Activated gamma-delta T cell (primary cell): ENCODE measurements at places on chromosomes 2 and 18.

DNA sequence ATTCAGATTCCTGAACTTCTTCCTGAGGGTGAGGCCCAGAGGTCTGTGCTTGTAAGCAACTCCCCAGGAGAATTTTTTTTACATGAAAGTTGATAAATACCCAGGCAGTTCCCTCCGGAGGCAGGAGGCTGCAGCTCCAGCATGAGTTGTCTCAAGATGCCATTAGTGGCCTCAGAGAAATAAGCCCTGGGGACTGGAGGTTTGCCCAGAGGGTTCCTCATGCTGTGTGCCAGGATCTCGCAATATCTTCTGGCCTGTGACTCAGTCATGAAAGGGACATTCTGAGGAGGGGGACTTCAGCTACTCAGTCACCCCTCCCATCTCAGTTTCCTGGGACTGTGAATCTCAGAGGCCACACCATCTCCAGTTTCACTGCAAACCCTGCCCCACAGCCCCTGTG, 49.9 kb downstream of the LYPD1 start:
- DNase-seq = no peak

DNA sequence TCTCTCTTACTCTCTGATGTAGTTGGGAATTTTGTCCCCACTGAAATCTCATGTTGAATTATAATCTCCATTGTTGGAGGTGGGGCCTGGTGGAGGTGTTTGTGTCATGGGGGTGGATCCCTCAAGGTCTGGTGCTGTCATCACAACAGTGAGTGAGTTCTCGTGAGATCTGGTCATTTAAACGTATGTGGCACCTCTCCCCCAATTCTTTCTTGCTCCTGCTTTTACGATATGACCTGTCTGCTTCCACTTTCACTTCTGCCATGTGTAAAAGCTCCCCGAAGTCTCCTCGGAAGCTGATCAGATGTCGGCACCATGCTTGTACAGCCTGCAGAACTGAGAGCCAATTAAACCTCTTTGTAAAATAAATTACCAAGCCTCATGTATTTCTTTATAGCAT, 337.8 kb upstream of the CDH2 start:
- DNase-seq = no peak

DNA sequence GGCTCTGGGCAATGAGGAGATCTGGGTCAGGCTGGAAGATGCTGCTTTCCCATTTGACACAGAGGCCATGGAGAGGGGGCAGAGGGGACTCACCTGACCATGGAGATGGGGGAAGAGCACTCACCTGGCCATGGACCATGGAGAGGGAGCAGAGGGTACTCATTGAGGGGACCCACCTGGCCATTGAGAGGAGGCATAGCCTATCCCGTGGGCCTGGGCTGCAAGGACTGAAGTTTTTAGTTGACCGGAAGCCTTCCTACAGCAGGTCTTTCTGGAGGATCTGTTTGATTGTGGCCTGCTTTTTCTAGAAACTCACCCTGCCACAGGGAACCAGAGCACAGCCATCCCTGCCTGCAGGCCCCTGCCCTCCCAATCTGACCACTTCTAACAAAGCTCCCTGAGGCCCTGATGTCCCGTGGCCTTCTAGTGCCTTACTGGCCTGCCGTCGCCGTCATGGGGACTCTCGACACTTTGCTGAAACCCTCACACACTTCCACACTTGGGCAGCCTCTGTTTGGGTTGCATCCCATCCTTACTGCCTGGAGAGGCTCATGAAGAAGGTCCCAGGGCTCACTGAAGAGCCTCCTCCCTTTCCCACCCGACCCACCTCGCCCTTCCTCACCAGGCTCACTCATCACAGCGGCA, 5.1 kb upstream of the PROM2 start:
- DNase-seq = no peak

DNA sequence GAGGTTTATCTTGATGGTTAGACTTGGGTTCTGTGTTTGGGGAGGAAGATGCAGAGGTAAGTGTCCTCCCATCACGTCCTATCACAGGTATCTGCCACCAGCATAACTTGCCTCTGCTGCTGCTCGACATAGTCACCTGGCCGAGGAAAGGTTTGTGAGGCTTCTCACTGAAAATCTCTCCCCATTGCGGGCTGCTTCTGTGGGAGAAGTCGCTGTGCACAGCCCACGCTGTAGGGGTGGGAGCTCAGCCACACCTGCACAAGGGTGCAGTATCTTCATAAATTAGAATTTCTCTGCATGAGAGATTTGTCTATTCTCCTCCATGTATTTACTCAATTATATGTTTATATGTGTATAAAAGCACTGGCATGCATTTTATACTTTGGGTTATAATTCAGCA, 415.7 kb upstream of the MYT1L start:
- DNase-seq = no peak

- no peak for DNase-seq
Measured at GRCh38 chr2:25614711-25615110, 58.7 kb downstream of the DTNB start.

DNA sequence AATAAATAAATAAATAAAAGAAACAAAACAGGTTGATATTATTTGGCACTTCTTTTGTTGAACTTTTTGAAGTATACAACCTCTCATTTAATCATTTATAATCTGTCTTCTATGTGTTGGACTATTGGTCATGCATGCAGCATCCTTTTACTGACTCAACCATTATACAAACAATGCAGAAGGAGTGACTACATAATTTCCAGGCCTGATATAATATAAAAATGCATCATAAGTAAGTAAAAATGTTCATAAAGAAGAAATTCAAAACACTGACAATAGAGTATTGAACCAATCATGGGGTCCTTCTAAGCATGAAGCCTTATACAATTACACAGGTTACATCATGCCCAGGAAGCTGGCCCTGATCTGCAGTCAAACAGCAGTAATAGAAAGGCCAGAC, 141.5 kb upstream of the FN1 start:
- no peak for DNase-seq

DNA sequence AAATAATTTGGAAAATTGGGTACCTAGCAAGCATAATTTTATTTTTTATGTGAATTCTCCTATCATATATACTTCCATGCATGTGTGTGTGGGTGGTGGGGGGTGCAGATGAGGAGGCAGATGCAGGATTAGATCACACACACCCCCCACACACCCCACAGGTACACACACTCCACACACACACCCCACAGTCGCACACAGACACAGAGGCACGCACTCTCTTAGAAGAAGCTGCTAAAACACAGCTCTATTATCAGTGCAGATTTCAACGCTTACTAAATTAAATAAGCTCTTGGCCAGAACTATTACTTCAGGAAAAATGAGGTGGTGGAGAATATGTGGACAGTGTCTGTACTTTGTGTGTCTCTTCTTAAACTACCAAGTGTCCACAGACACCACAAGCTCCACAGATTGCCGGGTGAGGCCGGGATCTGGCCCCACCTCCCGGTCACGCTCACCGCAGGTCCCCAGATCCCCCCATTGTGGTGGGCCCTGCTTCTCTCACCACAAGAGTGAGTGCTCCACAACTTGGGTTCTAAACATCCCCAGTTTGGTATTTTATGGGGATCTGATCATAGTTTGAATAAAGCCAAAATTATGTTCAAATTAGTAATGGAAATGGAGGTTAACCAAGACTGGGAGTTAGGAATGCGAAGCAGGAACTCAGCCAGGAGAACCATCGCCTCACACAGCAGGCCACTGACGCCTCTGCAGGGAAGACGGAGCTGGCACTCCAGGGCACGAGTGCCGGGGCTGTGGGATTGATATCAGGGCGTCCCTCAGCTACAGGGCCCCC, 102.1 kb downstream of the PXDN start:
- no peak for DNase-seq

- no peak for DNase-seq
Measured at GRCh38 chr18:54357082-54357659, 487 bp downstream of the STARD6 start.
